ENCODE measurements at places on chromosomes 6 and 20.

DNA sequence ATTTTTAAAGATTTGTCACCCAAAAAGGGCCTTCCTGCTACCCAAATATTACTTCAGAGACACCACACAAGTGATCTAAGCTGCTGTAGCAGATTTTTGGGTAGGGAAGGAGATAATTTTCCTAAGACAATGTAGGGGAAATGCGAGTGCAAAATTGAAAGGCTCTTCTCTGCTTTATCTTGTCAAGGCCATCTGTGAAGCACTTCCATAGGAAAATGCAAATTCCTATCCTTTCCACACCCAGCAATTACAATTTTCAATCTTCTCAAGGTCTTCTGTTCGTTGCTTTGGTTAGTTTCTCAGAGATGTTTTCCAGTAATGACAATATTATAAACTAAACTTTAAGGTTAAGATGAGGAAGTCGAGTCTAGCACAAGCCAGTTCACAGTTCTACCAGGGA is 53.4 kb downstream of the HDGFL1 start:
- DNase-seq = no peak

DNA sequence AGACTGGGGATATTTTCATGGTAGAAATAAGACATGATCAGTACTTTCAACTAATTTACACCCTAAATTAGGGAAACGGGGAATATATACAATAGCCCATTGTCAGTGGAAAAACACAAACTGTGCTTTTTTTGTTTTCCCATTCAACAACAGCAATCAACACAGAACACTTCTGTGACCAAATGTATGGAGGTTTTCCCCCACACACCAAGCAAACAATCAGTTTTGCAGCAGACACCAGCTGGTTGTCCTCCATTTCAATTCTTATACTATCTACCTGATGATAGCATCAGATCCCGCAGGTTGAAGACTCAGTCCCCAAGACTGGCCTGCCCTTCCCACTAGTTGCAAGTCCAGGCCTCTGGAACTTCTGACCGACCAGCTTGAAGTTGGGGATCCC is 4.5 kb downstream of the HINT3 start:
- DNase-seq = no peak

- DNase-seq = no peak
Observed at GRCh38 chr6:121503589-121503991, 68.1 kb downstream of the GJA1 start.

GRCh38 chr6:168640181-168640580 is 199.2 kb downstream of the SMOC2 start:
- no peak for DNase-seq

DNA sequence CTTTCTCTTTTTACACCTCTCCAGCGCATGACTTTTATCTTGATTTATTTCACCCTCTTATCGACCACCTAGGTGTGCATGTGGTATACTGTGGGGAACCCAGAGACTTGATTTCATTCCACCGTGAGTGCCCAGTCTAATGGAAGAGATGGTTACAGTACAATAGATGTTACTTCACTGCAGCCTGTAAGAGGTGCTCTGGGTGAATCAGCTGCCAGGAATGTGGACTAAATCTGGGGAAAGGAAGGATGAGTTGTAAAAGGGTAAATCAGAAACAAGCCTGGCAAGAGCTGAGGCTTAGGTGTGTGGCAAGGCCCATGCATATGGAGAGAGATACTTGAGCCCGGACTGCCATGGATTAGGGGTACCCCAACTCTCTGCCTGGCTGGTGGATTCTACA is 7.4 kb downstream of the STK35 start:
- DNase-seq = no peak

GRCh38 chr6:34150766-34151165 is 4.9 kb upstream of the GRM4 start:
- DNase-seq = no peak

GRCh38 chr6:146498309-146498708 is 45.3 kb upstream of the RAB32 start:
- no peak for DNase-seq

- DNase-seq = no peak
Observed at GRCh38 chr20:59825944-59826759, 107.3 kb downstream of the SYCP2 start.

GRCh38 chr6:15368186-15368585 is 122.3 kb downstream of the JARID2 start:
- DNase-seq = no peak

GRCh38 chr6:129583866-129584265 is 126.1 kb downstream of the ARHGAP18 start:
- no peak for DNase-seq

- no peak for DNase-seq
Observed at GRCh38 chr6:147973806-147974205, 368.8 kb upstream of the SASH1 start.

GRCh38 chr6:121222656-121223055 is 111.6 kb downstream of the TBC1D32 start:
- no peak for DNase-seq

DNA sequence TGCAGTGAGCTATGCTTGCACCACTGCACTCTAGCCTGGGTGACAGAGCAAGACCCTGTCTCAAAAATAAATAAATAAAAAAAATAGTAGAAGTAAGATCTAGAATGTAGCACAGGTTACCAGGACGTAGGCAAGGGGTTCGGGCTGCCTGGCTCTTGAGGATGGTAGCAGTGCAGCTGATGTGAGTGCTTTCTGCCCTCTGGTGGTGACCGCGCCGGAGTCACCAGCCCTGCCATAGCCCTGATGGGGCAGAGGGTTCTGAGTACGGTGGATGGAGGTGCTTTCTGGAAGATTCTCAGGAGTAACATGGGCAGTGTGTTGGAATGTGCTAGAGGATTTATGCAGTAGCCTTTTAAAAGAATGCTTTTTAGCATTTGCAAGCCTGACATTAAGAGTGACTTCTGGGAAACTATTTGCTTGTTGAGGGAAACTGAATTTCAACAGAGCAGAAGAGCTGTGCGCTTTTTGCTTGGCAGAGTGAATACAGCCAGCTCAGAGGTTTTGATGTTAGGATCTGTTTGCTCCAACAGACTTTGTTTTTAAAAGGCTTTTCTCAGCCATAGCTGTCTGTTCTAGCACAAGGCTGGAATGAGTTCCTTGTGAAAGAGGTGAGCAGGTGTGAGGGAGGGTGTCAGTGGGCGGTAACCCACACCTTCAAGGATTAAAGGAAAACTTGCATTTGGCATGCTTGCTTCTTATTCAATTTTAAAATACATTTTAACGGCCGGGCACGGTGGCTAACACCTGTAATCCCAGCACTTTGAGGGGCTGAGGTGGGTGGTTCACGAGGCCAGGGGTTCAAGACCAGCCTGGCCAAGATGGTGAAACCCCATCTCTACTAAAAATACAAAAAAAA is 65.9 kb downstream of the PTPN1 start:
- peak; percentile 43 for DNase-seq

DNA sequence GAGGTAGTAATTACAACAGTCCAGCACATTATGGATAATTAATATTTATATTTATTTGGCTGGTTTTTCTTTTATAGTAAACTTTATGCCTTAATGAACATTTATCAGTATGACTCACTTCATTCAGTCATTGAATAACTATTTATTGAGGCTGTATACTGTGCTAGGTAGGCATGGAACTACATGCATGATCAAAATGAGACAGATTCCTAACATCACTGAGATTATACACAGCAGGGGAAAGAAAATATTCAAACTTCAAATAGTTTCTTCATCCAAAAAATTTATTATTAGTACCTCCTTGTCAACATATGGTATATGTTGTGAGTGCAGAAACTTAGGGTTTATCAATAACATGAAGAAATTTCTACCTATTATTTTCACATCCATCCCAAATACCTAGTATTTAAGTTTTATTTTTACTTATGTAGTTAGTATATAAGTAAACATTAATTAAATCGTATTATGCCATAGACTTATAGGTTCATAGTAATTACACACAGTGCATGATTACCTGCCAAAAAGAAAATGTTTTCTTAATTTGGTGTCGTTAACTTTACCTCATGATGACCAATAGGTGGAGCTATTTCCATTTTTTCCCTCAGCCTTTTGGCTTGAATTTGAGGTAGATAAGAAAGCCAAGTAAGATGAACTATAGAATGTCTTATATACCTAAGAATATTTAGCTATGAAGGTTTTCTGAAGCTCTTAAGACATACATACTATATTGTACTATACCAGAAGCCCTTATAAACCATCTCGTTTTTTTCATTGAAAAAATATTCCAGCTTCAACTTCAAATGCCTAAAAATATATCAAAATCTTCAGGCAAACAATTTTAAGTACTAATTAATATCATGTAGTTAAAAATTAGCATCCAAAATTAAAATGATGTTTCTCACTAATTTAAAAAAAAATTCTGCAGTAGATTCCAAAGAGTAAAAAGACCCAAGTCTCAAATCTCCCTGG is 12.5 kb upstream of the TMEM30A start:
- no peak for DNase-seq

DNA sequence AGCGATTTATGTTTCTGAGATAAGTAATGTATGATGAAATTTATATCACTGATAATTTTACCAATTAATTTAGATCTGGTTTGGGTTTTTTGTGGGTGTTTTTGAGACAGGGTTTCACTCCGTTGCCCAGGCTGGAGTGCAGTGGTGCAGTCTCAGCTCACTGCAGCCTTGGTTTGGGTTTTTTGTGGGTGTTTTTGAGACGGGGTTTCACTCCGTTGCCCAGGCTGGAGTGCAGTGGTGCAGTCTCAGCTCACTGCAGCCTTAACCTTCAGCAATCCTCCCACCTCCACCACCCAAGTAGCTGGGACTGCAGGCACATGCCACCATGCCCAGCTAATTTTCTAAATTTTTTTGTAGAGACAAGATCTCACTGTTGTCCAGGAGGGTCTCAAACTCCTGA is 13.0 kb downstream of the MRS2 start:
- no peak for DNase-seq

DNA sequence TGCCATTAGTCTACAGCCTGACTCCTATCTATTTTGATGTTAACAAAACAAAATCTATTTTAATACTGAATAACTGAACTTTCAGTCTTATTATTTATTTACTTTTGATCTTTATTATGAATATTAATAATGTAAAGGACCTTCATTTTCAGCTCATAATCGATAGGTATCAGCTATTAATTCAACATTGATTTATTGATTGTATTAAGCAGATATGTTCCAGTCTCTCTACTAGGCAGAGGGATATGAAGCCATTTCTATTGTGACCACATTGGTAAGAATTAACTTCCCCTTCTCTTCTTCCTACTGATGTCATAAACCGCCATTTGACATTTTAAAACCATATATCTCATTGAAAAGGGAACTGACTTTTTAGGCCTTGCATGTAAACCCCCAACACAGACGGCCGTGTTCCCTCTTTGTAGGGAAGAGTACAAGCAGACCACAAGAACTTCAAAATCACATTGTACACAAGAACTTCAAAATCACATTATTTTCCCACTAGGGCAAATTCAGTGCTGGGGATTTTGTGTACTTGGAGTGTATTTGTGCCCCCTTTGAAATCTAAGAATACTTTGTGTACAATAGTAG is 69.5 kb upstream of the FABP7 start:
- DNase-seq = no peak

DNA sequence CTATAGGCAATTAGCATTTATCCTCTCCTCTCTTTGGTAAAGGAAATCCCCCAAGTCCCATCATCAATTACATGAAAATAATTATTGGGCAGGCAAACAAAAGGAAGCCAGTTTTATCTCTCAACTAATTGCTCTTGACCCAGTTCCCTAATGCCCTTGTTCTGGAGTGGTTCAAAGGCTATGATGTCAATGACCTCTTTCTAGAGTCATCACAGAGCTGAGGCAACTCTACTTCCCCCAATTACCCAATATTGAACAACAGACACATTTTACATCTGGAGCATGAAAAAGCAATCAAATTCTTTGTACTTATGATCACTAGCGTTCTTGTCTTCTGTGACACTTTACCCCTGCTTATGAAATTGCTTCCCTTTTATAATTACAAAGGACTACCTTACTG is 43.5 kb downstream of the NT5E start:
- DNase-seq = no peak

DNA sequence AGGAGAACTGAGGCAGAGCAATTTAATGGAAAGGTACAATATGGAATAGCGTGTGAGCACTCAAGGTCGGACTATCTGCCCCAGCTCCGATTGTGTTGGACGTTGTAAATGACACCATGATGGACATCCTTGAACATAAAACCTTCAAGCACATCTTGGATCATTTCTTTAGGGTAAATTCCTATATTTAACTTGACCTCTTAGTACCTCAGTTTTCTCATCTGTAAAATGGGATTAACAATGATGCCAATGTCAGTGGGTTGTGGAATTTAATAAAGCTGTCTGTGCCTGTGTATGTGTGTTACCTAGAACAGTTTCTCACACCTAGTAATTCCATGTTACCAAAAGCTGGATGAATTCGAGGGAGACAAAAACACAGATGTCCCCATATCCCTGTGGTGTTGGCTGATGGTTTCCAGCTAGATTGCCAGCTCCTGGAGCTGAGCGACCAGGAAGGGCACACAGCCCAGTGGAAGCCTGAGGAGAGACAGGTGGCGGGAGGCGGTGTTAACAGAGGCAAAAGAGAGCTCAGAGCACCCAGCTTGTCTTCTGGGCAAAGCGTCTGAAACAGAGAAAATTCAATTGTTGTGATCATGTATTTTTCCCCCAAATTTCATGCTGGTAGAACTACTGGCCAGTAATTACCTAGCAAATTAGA is 32.6 kb downstream of the MDFI start:
- no peak for DNase-seq

DNA sequence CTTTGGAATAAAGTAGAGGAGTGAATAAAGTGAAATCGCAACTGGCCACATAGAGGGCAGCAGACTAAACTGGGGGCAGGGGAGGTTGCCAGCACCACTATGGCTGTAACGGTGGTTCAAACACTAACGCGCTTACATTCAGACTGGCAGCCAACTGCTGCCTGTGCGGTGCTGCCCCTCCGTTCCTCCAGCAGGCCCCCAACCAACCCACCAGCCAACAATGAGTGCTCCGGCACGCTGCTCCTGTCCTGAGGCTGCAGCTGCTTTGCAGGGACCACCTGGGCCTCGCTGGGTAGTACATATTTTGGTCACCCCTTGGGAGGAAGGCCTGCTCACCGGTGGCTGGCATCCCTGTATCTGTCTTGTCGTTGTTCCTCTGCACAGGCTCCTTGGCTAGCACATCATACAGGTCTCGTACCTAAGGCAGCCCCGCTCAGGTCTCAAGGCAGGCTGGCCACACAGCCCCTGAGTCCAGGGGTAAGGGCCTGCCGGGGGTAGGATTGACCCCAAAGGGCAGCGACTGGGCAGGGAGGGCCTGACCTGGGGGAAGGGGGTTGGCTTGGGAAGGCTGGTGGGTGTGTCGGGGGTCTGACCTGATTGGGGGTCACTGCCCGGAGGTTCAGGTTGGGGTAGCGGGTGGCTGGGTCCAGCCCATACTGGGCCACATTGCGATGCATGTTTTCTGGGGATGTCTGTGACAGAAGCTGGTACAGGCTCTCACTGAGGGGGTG is 6.3 kb downstream of the MICAL1 start:
- no peak for DNase-seq

All from effector CD4-positive, alpha-beta T cell (primary cell).